Activated CD8-positive, alpha-beta memory T cell treated with anti-CD3 and anti-CD28 coated beads for 4 hours (primary cell): ENCODE measurements at places on chromosomes 7 and 10.

DNA sequence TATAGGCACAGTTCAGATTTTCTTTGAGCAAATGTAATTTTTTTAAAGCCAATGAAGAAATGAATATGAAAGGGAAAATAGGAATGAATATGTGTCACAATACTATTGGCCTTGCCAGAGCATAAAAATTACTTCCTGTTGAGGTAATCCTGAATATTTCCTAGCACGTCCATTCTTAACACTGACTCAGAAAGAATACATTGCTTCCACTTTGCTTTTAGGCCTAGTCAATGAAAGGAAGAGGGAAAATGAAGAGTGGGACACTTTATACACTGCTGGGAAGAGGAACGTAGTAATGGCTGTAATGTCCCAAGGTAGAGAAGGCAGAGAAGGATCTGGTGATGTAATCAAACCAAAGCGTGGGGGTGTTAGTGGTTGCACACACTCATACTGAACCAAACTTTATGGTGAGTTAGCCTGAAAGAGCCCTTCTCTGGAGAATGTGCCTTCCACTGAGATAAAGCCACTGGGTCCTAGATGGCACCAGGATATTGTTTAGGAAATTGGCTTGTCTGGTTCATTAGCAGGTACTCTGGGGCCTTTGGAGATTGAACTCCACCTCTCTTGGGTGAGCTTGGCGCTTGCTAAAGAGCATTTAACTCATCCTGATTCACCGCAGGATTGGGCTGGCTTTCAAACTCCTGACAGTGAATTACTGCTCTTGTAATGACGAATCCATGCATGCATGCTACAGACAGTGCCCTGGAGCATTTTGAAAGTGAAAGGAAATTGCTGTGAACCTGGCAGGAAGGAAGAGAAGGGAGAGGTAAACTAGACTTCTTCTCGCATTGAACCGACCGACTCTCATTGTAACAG lies 254.9 kb downstream of the KIAA1217 start:
- no peak for DNase-seq

GRCh38 chr7:45663167-45663921 lies 89.2 kb downstream of the ADCY1 start:
- DNase-seq: no peak

- no peak for DNase-seq
These were observed 410.8 kb downstream of the MDFIC start for GRCh38 chr7:115332691-115333090.

- DNase-seq: no peak
These were observed 21.1 kb upstream of the ABCC2 start for GRCh38 chr10:99761365-99761764.

DNA sequence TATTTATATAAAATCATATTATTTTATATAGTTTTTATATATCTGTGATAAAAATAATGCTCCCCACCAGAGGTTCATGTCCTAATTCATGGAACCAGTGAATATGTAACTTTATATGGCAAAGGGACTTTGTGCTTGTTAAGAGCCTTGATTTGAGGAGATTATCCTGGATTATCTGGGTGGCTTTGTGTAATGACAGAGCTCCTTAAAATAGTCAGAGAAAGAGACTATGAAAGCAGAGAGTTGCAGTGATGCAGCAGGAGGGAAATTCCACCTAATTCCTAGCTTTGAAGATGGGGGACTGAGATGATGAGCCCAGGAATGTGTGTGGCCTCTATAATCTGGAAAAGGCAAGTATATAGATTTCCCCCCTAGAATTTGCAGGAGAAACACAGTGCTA lies 1034.2 kb upstream of the C7orf33 start:
- no peak for DNase-seq

DNA sequence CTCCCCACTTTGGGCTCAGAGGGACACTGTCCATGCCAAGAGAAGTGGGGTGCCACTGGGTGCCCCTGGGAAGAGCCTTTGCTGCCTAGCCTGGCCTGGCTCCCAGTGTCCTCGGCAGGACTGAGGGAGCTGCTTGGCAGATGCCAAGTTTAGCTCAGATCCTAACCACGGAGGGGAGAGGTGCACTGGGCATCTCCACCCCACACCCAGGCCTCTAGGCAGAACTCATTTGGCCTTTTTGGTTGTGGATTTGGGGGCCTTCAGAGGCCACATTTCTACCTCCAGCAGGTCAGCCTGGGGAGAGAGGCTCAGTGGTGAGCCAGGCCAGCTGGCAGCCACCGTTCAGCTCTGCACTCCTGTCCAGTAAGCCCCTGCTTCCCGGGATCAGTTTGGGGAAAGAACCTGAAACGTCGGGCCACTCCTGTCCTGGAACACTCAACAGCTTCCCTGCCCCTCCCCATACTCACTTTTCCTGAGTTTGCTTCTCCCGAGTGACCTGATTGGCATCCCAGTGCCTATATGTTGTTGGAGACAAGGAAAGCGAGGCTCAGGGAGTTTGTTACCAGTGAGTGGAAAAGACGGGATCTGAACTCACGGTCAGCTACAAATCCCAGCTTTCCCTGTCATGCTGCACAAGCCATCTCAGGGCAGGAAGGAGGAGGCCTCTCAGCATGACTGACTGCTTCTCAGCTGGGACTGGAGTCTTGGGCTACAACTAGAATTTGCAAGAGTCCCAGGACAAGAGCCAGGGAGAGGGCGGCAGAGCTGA lies 11.2 kb upstream of the CXCL12 start:
- DNase-seq: no peak

- no peak for DNase-seq
These were observed 834 bp downstream of the TAC1 start for GRCh38 chr7:97732565-97733275.
